ENCODE measurements at places on chromosomes 3 and 15.

GRCh38 chr15:85496151-85496550 lies 115.7 kb downstream of the AKAP13 start:
- no peak for DNase-seq

GRCh38 chr3:134073583-134073945 lies 43.8 kb upstream of the SLCO2A1 start:
- DNase-seq, result no peak

DNA sequence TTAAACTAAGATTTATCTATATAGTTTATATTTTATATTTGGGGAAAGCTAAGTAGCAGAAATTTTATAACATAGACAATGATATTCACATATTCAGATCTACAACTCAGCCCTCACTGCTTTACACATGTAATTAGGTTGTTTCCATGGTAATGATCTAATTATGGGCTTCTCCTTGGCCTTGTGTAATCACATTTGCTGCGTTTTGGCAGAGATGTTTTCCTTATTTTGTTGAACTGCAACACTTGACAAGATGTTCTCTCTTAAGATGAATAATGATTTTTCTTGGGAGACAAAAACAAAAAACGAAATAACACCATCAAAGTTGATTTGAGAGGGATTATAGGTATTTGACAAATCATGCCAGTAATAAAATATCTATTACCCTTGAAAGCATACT lies 635.6 kb upstream of the TBL1XR1 start:
- no peak for DNase-seq

GRCh38 chr15:46548989-46549388 lies 914.2 kb downstream of the SQOR start:
- DNase-seq, result no peak

DNA sequence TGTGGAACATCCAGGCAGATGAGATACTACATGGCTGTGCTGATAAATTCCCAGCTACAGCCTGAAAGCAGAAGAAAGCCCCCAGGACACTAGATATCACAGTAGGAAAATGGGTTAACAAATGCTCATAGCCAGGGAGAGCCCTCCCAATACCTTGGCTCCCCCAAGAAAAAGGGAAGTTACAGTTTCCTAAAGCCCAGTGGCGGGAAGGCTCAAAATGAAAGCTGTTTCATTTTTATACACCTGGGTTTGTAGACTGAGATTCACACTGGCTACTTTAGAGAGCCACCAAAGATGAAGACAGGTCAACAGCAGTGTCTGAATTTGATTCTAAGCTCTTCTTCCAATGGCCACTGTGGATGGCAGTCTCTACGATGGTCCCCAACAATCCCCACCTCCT lies 55.0 kb upstream of the TOPAZ1 start:
- DNase-seq, result no peak
